ENCODE measurements at places on chromosomes 13 and 19.

GRCh38 chr19:17977021-17977420 is 10.1 kb downstream of the KCNN1 start:
- no peak for DNase-seq

- no peak for DNase-seq
These were observed 480.7 kb downstream of the LMO7 start for GRCh38 chr13:76116751-76117360.

- no peak for DNase-seq
These were observed 27.7 kb upstream of the ARGLU1 start for GRCh38 chr13:106595625-106596024.

DNA sequence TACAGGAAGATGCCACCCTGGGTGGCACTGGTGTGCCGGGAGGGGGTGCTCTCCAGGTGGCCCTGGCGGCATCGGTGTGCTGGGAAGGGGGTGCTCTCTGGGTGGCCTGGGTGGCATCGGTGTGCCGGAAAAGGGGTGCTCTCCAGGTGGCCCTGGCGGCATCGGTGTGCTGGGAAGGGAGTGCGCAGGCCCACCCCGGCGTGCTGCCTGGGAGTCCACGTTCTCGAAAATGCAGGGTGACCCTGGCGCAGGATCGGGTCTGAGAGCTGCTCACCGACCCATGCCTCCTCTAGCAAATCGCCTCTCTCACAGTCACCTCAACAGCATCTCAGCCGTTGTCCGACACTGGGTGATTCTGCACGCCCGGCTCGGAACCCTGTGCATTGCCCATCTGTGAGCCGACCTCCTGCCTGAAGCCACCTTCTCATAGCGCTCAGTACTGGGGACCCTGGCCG is 36.4 kb downstream of the RASA3 start:
- no peak for DNase-seq

DNA sequence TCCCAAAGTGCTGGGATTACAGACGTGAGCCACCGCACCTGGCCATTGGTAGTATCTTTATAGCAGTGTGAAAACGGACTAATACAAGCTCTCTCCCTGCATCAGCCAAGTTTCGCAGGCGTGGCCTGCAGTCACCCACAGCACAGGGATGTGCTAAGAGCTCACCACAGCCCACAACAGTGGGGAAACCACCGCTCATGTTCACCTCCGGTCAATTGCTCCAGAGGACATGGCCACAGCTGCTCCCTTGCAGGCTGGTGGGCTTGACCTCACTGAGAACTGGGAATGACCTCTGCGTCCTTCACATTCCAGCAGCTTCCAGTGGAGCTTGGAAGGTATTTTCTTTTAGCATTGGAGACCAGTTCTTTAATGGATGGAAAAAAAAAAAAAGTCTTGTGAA is 156.4 kb downstream of the KCTD15 start:
- DNase-seq, result no peak

GRCh38 chr13:35530147-35530546 is 53.7 kb upstream of the MAB21L1 start:
- no peak for DNase-seq

DNA sequence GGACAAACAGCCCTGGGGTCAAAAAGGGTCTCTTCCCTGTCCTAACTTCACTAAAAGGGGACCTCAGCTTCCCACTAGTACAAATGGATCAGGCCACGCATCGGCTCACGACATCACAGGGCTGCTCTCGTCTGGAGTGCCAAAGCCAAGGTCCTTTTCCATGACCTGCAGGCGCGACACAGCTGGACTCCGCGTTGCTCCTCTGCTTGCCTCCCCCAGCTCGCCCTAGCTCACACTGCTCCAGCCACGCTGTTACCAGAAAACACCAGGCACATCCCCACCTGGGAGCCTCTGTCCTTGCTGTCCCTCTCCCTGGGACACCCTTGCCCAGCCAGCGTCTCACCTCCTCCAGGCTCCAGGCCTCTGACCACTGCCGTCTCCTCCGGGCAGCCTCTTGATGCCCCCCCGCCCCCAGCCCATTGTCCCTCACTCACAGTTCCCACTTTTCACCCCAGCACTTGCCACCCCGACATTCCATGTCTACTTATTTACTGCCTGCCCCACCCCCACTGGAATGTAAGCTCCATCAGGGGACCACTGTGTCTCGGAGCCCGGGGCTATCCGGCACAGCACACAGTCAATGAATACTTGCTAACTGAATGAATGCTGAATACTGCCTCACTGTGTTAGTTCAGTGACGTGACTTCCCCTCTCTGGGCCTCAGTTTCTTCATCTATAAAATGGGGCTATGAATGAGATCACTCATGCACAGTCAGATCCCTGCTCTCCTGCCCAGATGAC is 20.7 kb downstream of the AKT2 start:
- no peak for DNase-seq

- DNase-seq, result no peak
These were observed 11.7 kb upstream of the IRGC start for GRCh38 chr19:43704002-43704705.
